ENCODE measurements at places on chromosomes 16 and 17.

DNA sequence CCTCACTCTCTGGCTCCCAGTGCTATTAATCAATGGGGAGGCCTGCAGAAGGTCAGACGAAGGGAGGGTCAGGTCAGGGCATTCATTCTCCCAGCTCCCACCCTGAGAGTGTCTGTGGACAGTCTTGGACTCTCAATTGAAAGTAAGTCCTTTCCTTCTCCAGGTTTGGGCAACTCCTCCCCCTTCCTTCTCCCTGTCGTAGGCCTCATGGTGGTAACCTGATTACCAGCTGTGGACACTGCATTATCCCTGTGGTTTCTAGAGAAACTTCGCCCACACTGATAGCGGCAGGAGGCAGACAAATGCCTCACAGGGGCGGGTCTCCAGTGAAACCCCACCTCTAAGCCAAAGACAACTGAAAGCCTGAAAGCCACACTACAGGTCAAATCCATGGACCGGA lies 57.7 kb upstream of the SLC25A19 start:
- no peak for DNase-seq

DNA sequence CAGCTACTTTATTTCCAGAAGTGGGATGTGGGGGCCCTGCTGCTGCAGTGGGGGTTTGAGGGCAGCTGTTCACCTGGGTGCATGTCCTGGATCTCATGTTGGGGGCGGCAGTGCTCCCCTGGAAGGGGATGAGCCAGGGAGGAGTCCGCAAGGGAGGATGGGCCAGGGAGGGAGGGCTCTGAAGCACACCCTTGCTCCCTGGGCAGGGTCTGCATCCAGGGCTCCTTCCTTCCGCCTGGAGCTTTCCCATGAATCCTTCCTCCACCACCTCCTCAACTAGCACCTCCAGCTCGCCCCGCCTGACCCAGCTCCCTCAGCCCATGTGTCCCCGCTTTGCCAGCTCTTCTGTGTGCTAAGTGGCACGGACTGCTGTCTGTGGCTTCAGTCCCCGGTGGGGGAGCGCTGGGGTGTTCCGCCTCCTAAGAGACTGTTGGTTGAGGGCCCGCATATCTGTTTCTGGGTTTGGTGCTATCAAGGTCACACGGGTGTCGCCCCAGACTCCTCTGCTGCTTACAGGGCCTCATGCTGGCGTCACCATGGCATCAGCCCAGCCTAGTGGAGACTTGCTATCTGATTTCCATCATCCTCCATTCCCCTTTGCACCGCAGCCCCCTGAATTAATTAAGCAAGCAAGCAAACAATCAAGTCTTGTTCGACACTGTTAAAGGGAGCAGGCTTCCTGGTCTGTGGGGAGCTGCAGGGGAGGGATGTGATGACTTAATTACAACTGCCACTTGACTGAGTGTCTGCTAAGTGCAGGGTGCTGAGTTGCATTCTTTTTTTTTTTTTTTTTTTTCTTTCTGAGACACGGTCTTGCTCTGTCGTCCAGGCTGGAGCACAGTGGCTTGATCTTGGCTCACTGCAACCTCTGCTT lies 71.8 kb downstream of the PRKCA start:
- DNase-seq, result peak; percentile 30

GRCh38 chr17:43855061-43855460 lies 8.1 kb downstream of the CD300LG start:
- no peak for DNase-seq

GRCh38 chr17:9886141-9886930 lies 18.7 kb downstream of the RCVRN start:
- no peak for DNase-seq

GRCh38 chr16:55574811-55575210 lies 8.3 kb downstream of the CAPNS2 start:
- DNase-seq, result no peak

DNA sequence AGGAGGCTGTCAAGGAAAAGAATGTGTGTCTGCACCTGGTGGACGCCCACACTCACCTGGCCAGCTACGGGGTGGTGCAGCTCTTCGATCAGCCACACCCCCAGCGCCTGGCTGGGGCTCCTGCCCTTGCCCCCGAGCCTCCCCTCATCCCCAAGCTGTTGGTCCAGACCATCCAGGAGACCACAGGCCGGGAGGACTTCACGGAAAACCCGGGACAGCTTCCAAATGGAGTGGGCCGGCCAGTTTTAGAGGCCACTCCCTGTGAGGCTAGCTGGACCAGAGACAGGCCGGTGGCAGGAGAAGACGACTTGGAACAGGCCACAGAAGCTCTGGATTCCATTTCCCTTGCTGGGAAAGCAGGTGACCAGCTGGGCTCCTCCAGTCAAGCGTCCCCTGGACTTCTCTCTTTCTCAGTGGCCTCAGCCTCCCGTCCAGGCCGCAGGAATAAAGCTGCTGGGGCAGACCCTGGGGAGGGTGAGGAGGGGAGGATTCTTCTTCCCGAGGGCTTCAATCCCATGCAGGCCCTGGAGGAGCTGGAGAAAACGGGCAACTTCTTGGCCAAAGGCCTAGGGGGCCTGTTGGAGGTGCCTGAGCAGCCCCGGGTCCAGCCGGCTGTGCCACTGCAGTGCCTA lies 2.2 kb downstream of the WDR81 start:
- DNase-seq, result no peak

DNA sequence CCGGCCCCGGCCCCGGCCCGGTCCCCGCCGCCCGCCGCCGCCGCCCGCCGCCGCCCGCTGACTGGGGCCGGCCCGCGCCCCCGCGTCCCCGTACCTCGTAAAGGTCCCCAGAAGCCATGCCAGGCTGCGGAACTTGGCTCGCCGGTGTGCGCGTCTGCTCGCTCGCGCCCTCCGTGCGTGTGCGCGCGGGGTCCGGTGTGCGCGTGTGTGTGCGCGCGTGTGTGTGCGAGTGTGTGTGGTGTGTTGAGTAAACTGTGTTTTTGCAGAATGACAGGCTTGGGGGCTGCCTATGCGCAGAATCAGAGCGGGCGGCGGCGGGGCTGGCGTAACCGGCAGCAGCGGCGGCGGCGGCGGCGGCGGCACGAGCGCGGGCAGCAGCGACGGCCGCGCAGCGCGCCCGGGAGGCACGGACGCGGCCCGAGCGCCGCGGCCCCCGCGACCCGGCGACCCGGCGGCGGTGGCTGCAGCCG lies 307 bp downstream of the CDYL2 start:
- DNase-seq, result peak; percentile 52

- no peak for DNase-seq
Measured at GRCh38 chr16:84262939-84263338, 23.1 kb upstream of the KCNG4 start.

DNA sequence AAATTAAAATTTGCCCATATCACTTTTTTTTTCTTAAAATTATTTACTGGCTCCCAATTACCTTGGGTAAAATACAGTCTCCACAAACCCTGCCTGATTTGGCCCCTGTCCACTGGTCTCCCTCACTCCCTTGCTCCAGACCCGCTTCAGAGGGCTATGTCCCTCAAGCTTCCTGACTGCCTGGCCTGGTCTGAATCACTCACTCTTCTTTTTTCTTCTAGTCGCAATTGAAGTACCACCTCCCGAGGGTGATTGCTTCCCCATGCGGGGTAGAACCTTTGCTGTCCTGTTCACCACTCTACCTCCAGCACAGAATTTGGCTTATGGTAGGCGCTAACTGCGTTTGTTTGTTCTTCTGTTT lies 598 bp upstream of the PGAP3 start:
- DNase-seq, result no peak

DNA sequence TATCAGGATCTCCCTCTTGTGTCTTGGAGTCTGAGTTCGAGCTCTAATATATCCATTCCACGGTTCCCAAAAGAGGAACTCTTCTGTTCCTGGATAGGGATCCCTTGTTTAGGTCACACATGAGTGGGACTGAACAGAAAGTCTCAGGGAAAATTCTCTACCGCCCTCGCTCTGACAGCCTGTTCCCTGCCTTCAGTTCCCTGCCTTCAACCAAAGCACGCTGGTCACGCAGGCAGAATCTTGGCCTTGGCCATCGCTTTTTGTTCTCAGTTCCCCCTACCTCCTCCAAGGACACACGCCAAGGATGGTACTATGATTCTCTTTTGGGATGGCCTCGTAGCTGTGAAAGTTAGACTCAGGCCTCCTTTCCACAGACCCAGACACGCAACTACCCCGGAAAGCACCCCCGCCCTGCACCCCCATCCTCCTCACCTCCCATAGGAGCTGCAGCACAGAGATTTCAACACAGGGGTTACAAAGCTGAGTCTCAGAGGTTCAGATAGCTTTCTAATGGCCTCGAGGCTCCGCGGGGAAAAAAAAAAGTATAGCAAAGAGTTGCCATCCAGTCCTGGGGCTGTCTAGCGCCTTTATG lies 1.5 kb upstream of the SHISA6 start:
- no peak for DNase-seq

DNA sequence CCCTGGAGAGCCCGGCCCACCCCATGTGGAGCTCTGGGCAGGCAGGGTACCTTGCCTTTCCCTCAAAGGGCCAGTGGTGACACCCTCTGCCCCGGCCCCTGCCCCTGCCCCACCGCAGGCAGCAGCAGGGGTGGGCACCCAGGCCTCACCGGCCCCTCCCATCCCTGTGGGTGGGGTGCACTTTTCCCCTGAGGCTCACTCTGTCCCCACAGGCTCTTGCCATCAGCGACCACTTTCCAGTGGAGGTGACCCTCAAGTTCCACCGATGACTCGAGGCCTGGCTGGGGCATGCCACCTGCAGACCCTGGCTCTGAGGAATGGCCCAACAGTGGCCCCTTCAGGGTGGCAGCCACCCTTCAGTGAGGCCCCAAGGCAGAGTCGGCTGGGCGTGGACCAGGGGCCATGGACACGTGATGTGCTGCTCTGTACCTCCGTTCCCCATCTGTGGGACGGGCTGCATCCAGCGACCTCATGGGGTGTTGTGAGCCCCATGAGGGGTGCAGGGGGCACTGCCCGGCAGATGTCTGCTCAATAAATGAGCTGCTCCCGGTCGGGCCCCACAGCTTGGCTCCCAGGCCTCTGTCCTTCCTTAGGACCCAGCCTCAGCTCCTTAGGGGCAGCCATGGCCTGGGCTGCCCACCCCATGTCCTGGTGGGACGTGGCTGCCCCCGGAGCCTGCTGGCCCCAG lies 2.0 kb downstream of the DNASE1L2 start:
- no peak for DNase-seq

DNA sequence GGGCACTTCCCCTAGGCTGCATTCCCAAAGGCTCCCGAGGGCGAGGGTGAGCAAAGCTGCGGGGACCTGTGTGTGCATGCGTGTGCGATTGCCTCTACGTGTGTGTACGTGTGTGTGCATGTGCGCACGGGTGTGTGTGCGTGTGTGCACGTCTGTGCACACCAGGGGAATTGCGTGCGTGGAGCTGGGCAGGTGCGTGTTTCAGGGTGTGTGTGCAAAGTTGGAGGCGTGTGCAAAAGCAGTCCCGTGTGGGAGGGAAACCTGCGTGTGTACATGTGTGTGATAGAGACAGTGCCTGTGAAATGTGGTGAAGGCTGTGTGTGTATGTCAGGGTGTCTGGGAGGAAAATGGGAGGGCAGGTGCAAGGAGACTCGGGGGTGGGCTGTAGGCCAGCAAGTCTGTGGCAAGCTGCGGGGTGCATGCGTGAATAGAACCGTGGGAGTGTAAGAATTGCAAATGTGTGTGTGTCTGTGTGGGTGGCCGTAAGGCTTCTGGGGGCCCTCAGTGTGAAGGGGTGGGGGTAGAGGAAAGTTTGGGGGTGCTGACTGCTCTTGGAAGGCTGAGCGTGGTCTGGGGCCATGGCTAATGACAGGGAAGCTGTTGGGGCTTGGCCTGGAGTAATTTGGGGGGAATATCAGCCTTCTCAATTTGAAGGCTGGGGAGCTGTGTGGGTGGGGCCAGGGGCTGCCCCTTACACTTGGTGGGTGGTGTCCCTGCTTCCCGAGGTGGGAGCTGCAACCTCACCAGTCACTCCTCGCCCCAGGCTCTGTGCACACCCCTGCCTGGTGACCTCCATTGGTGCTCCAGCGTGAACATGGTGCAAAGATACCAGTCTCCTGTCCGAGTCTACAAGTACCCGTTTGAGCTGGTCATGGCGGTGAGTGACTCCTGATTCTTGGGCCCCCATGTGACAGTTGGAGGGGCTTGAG lies 644 bp downstream of the SEC14L5 start:
- no peak for DNase-seq

- no peak for DNase-seq
Measured at GRCh38 chr16:3696425-3697218, 20.7 kb downstream of the TRAP1 start.

- DNase-seq, result no peak
Measured at GRCh38 chr17:7512824-7513540, 28.8 kb downstream of the POLR2A start.

DNA sequence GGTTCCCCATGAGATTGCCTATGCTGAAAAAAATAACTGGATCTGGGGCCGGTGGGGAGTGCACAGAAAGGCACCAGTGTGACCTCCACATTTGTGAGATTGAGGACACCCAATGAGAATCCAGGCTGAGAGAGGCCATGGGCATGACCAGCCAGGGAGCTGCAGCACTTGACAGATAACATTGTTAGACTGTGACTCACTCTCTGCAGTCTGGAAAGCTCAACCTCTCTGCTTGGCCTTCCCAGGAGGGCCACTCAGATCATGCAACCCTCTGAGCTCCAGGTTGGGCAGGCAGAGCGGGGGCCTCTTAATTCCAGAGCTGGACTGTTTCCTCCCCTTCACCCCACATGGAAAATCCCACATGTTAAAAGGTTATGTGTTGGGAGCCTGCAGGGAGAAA lies 30.1 kb downstream of the FZD2 start:
- no peak for DNase-seq

GRCh38 chr17:45973946-45974859 lies 24.8 kb upstream of the STH start:
- DNase-seq, result no peak

DNA sequence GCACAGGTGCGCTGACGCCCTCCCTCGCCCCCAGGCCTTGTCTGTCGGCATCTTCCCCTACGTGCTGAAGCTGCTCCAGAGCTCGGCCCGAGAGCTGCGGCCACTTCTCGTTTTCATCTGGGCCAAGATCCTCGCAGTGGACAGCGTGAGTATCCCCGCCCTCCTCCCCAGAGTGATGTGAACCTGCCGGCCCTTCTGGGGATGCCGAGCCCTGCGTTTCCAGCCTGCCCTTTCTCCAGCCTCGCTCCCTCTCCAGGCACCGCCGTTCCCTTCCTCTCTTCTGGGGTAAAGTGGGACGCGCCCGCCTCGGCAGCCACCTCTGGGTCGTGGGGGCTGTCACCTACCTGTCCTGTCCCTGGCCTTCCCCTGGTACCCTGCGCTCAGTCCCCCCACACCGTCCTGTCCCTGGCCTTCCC lies 133.9 kb upstream of the CHMP6 start:
- no peak for DNase-seq

DNA sequence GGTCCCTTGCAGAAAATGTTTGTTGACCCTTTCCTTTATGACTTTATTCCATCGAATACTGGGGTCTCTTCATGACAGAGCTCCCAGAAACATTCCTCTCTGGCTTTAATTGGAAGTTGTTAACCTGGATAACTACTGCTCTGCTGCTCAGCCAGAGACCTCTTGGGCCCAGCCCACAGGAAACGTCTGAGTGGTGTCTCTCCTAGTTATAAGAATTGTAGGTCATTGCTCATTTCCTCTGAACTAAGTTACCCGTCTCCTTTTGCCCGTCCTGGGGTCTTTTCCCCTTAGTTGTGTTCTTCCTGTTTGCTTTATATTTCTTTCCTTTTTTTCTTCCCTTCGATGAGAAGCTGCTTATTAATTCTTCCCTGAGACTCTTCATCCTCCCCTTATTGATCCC lies 9.0 kb downstream of the MAP2K6 start:
- DNase-seq, result no peak
